ENCODE measurements at places on chromosomes 11 and 22. TPM values are rescaled to one million over a fixed set of nuclear protein-coding genes. Genes with fewer than 3 reads are reported as not detected.

GRCh38 chr11:12141283-12141682, 30.9 kb downstream of the MICAL2 start:
- DNase-seq, result no peak

The GLYATL2 gene
- not detected for total RNA-seq

- DNase-seq, result no peak
These were observed 26.8 kb downstream of the TENM4 start for GRCh38 chr11:79414041-79414440.

The SMTNL1 gene
- total RNA-seq, result not detected

DNA sequence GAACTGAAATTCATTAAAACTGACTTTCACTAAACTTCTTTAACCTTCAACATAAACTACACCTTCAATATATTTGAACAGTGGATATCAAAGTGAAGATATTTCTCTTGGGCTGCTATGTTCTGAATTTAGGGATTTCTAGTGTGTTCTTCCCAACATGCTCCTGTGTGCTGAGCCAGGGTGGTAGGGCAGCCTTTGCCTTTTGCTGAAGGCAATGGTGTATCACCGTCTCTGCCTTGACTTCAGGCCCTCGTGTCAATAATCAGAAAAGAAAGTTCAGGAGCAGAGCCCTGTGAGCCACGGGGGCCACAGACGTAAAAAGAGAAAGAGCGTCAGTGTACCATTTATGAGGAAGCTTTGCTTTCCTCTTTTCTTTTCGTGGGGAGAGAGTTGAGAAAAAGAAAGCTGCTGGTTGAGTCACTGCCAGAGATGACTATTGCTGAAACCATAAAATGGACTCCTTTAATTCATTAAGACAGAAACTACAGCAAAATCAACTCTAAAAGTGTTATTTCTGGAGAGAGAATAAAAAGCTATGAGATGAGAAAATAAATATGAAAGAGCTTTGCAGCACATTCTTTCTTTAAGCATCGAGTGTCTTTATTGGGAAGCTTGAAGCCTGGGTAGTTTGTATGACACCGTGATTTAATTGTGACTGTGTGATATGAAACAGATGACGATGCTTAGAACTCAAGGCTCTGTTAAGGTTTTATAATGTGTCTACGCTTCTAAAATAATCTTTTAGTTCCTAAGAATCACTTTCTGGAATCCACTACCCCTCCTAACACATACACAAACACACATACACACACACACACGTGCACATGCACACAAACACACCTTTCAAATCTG, 271.8 kb upstream of the MTNR1B start:
- no peak for DNase-seq

The KRTAP5-5 gene
- not detected for total RNA-seq

GRCh38 chr22:27409299-27409698, 392.3 kb downstream of the MN1 start:
- DNase-seq, result no peak

DNA sequence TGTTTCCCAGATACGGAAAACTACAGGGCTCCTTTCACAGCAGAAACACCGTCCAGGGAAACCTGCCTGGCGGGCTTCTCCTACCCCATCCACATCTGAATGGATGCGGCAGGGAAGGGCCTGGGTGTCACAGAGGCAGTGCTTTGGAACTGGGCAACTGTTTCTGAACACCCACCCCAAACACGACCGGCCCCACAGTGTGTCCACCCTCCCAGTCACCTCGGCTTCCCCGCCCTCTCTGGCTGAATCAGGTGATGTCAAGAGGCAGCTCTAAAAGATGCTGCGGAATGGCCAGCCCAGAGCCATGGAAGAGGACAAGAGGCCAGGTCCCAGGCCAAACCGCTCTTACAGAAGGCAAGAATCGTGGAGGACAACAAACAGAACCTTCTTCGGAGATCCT, 22.0 kb downstream of the IFT27 start:
- DNase-seq, result no peak

The ASPHD2 gene
- 4.7 TPM for total RNA-seq

The OR52I1 gene
- not detected for total RNA-seq

- DNase-seq, result peak; percentile 31
These were observed 477 bp downstream of the ZBTB16 start for GRCh38 chr11:114059984-114060391.

GRCh38 chr11:121253951-121254350, 38.6 kb upstream of the SC5D start:
- DNase-seq, result no peak

The HORMAD2 gene
- not detected for total RNA-seq

The SLC22A6 gene
- total RNA-seq, result not detected

Data from activated naive CD4-positive, alpha-beta T cell treated with anti-CD3 and anti-CD28 coated beads for 36 hours (primary cell).